ENCODE measurements at places on chromosomes 7 and 10. TPM values are rescaled to one million over a fixed set of nuclear protein-coding genes. Genes with fewer than 3 reads are reported as not detected.

GRCh38 chr10:6145166-6145987, 56.5 kb downstream of the RBM17 start:
- peak; percentile 81 for DNase-seq

DNA sequence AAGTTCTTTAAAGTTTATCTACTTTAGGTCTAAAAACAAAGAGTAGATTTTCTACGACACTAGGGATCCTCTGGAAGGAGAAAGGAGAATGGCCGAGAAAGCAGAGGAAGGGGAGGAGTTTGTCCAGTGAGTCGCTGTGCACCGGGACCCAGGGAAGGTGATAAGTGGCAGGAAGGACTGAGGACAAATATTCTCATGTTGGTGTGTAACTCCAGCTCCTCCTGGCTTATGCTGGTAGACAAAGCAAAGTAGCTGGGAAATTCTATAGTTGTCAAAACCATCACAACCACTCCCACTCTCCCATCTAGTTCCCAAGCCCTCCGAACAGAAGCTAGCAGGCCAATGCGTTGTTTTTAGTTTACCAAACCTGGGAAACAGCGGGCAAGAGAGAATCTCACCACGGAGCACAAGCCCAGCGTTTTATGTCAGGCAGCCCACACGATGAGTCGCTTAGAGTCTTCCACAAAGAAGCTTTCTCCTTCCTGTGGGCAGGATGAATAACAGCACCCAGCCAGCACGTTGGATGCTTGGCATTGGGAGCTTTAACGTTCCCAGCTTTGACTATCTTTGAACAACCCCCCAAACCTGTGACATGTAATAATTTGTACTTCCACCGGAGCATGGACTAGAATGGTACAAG, 32.9 kb upstream of the JCAD start:
- no peak for DNase-seq

- no peak for DNase-seq
Observed at GRCh38 chr10:109067031-109067430, 856.3 kb downstream of the XPNPEP1 start.

GRCh38 chr7:132458729-132459128, 117.5 kb downstream of the PLXNA4 start:
- DNase-seq, result no peak

- no peak for DNase-seq
Observed at GRCh38 chr10:104678658-104679057, 37.6 kb downstream of the SORCS3 start.

GRCh38 chr7:147509035-147509501, 1081.5 kb upstream of the C7orf33 start:
- no peak for DNase-seq

GRCh38 chr10:6274484-6274883, 71.8 kb downstream of the PFKFB3 start:
- DNase-seq, result no peak

GRCh38 chr7:5652829-5653228, 128.6 kb downstream of the RNF216 start:
- no peak for DNase-seq

GRCh38 chr10:37937864-37938263, 38.6 kb downstream of the ZNF25 start:
- DNase-seq, result no peak

DNA sequence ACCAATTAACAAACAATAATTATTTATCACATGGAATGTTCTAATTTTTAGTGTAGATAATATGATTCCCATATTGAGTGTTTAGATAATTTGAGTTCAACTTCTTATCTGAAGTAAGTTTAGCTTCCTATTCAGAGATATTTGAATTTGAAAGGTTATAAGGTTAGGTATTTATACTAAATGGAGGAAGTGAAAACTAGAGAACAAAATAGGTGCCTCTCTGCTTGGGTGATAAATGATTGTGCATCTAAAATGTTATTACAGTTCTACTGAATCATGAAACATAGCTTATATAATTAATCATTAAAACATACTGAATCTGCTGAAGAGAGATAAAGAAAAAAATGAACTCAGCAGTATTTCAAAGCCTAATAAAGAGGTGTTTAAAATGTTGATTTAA, 1174.3 kb downstream of the XPNPEP1 start:
- no peak for DNase-seq

- DNase-seq, result no peak
Observed at GRCh38 chr7:118182593-118183427, 1.2 kb upstream of the LSM8 start.

- no peak for DNase-seq
Observed at GRCh38 chr7:14767716-14768425, 134.7 kb downstream of the DGKB start.

GRCh38 chr7:7681191-7681935, 37.0 kb downstream of the RPA3 start:
- DNase-seq, result peak; percentile 37

- DNase-seq, result peak; percentile 81
Observed at GRCh38 chr10:28559618-28560017, 26.7 kb downstream of the WAC start.

DNA sequence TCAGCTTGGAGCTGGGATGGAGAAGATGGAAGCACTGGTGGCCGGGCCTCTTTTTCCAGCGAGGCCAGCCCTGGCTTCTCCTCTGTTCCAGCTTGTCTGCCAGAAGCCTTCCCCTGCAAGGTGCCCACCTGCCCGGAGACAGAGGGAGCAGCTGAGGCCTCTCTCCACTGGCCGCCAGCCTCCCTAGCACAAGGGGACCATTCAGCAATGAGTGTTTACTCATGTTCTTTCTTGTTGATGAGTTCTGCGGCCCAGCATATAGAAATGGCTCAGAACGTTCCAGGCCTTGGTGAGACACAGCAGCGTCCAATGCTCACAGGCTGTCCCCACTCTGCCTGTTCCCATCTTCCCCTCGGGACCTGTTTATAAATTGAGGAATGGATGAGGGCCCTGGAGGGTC, 47.3 kb downstream of the CHST3 start:
- DNase-seq, result no peak

DNA sequence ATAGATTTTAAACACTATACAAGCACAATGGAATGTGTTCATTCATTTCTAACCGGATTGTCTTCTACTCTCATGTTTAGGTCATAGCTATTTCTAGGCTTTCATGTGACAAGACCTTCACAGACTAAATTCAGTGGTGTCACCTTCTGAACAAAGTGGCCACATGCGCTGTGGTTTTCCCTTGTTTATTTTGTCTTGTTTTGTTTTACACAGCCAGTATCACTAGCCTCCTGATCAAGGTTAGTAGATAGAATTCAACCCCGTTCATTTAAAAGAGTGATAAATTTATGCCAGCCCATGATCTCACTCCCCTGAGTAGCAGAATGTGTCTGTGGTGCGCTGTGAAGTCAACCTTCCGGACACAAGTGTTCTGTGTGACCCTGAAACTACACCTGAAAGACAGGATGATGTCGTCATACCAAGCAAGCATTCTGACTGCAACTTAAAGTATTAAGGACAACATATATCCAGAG, 209.1 kb downstream of the CREB5 start:
- no peak for DNase-seq

DNA sequence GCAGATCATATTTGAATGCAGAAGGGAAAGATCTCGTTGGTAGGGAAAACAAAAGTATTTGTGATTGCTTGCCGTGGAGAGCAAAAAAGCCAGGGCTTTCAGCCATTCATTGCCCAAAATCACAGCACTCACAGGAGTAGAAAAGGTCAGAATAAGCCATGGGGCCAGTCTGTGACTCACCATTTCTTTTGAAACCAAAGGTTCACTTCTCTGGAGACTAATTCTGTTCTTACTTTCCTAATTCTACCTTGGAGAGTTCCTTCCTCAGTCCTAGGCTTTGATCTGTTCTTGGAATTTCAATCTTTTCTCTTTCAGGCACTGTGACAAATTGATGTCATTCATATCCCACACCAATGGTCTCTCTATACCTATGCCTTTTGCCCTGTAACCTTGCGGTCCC, 54.1 kb upstream of the FAM180A start:
- no peak for DNase-seq

DNA sequence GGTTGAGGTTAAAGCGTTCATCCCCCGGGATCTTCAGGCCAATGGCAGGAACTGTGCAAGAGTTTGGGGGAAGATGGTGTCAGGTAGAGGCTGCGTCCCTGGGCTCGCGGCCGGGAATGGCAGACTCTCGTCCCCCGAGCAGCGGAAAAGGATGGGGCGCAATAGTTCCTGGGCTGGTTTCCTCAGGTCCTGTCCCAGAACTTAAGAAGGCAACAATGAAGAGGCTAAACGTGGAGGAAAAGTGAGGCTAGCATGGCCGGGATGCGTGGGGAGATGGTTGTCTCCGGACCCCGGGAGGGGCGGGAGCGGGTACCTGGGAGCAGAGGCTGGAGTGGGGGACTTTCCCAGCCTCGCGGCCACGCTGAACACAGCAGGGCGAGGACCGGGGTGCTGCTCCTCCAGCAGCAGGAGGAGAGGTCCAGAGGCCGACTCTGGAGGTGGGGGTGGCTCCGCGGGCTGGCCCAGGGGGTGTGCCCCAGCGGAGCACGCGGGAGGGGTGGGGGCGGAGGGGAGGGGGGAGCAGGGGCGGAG, 882 bp downstream of the IRF5 start:
- no peak for DNase-seq

GRCh38 chr7:112743811-112744210, 46.4 kb downstream of the TMEM168 start:
- DNase-seq, result peak; percentile 18

- DNase-seq, result no peak
Observed at GRCh38 chr10:65891073-65891981, 1034.5 kb upstream of the LRRTM3 start.

- DNase-seq, result no peak
Observed at GRCh38 chr7:6078548-6078947, 47.4 kb downstream of the ANKRD61 start.

Gene PRRT4
- total RNA-seq, result not detected

Gene ZNF138
- total RNA-seq, result 32.6 TPM

Gene RBP3
- total RNA-seq, result not detected

Gene PAPOLB
- not detected for total RNA-seq

Gene TAS2R5
- total RNA-seq, result 3.9 TPM

Gene PNLIP
- not detected for total RNA-seq
